ENCODE measurements at places on chromosomes 3 and 15.

DNA sequence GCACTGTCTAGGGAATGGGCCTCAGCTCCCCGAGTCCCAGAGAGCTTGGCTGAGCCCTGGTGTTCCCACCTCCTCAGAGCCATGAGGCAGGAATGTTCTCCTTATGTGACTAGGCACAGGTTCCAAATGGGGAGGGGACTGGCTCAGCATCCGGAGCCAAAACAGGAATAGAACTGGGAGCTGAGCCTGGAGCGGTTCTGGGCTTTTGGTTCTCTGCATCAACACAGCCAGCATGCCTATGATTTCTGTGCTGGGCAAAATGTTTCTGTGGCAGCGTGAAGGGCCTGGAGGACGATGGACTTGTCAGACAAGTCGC lies at the start of gene FAM131A:
Gene FAM131A (plus strand): TSS at position 202 of the 316 bp plus-strand sequence. CDS start 31 bp downstream, at position 233.
- peak; percentile 19 for DNase-seq

GRCh38 chr3:171640520-171641412 lies 169.5 kb downstream of the PLD1 start:
- no peak for DNase-seq

GRCh38 chr3:8239095-8239494 lies 262.5 kb upstream of the LMCD1 start:
- DNase-seq: no peak

GRCh38 chr15:48871542-48871941 lies 6.4 kb upstream of the EID1 start:
- no peak for DNase-seq

GRCh38 chr3:86949850-86950249 lies 41.1 kb downstream of the VGLL3 start:
- no peak for DNase-seq

- no peak for DNase-seq
These were observed 192.0 kb upstream of the TPRG1 start for GRCh38 chr3:188979669-188980310.

DNA sequence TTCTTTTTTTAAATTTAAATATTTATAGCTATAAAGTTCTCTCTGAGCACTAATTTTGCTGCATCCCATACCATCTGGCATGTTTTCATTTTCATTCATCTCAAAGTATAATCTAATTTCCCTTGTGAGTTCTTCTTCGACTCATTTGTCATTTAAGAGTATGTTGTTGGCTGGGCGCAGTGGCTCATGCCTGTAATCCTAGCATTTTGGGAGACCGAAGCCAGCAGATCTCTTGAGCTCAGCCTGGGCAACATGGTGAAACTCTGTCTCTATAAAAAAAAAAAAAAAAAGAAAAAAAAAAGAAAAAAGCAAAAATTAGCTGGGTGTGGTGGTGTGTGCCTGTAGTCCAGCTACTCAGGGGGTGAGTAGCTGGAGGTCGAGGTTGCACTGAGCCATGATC lies 34.8 kb downstream of the MAP1A start:
- DNase-seq: no peak

DNA sequence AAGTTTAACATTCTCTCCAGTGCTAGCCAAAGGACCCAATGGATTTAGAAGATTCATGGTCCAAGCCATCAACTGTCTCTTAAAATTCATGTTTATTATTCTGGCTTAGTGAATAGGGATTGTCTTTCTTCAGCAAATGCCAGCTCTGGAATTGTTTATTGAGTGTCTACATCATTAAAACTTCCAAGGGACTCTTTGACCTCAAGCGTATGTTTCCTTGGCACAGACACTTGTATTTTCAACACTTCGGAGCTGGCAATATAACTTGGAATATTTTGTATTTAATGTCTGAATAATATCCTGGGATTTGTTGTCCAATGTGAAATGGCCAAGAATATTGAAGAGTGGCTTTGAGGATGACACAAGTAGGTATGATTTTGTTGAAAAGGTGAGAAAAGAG lies 204.2 kb downstream of the EPHA3 start:
- no peak for DNase-seq

DNA sequence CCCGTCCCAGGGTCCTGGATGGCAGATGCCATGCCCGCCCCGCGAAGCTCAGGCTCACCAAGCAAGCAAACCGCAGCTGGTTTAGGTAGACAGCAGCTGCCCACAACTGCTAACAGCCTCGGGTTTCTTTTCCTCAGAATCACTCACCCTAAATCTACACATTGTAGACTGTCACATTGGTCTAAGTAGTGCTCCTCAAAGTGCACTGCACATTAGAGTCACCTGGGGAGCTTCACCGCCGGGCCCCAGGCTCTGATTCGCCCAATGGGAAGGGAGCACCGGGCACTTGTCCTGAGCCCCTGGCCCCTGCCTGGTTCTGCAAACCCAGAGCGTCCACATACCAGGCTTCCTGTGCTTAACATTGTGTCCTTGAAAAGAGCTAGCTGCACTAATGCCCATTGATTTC lies 752 bp downstream of the OCA2 start:
- no peak for DNase-seq

- DNase-seq: no peak
These were observed at the start of gene GRM2 for GRCh38 chr3:51706788-51707731. Gene GRM2 (plus strand): TSS chr3:51707068. CDS start chr3:51708984, 1,916 bp downstream.

Data from cerebellar nuclear complex (tissue), 1 donor.